ENCODE measurements at places on chromosomes 5 and 9. TPM values are rescaled to one million over a fixed set of nuclear protein-coding genes. Genes with fewer than 3 reads are reported as not detected.

Gene AIF1L
- total RNA-seq: 22.7 TPM

Gene CCL21
- total RNA-seq: 1.3 TPM

Gene LHFPL2
- total RNA-seq: 9.7 TPM

Gene SPAG8
- total RNA-seq: 4.6 TPM

Gene FBXO10
- total RNA-seq: 7.3 TPM

Gene F2RL2
- total RNA-seq: 0.11 TPM

Gene RAD17
- 19.0 TPM for total RNA-seq

Gene PCDHB9
- total RNA-seq: 1.9 TPM

Gene SPATA31C1
- total RNA-seq: not detected

Gene WDR38
- not detected for total RNA-seq

Gene GFI1B
- 0.56 TPM for total RNA-seq

Gene CMYA5
- 884 TPM for total RNA-seq

Gene LECT2
- not detected for total RNA-seq

Gene SLC4A9
- not detected for total RNA-seq

Gene DMAC1
- 129 TPM for total RNA-seq

Gene EIF4EBP3
- 11.2 TPM for total RNA-seq

Gene CCIN
- 0.17 TPM for total RNA-seq

Gene MCIDAS
- not detected for total RNA-seq

Gene MELK
- total RNA-seq: not detected

Gene NPR3
- 70.5 TPM for total RNA-seq

Gene GLRA1
- total RNA-seq: not detected

Gene SOHLH1
- not detected for total RNA-seq

Gene SLC6A19
- not detected for total RNA-seq

Gene TAL2
- total RNA-seq: not detected

Gene NINJ1
- total RNA-seq: 42.9 TPM

Gene TRAPPC13
- 21.2 TPM for total RNA-seq

Gene PDE6A
- total RNA-seq: 0.11 TPM

Gene PARP8
- total RNA-seq: 9.6 TPM

Gene CBY3
- not detected for total RNA-seq

Gene ADGRD2
- total RNA-seq: 0.29 TPM

Gene INSL4
- not detected for total RNA-seq

Gene RASGRF2
- total RNA-seq: 4.3 TPM

Gene PRSS3
- total RNA-seq: not detected

Gene SPINK6
- not detected for total RNA-seq

Gene SPATA9
- 0.53 TPM for total RNA-seq
